ENCODE measurements at places on chromosomes 4 and X.

DNA sequence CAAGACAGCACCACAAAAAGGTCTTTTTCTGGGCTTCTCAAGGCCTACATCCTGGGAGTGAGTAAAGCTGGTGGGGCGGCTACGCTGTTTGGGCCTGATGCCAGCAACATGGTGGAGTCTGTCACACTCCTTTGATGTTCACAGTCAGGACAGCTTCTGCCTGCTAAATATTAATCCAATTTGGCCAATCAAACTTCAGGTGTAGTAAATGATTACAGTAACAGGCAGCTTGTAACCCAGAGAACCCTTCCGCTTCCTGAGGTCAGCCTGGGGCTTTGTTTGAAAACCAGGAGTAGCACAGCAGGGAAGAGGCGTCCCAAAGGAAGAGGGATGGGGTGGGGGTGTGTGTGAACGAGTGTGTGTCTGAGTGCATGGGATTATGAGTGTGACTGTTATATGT is 220.4 kb downstream of the MAML3 start:
- no peak for DNase-seq

DNA sequence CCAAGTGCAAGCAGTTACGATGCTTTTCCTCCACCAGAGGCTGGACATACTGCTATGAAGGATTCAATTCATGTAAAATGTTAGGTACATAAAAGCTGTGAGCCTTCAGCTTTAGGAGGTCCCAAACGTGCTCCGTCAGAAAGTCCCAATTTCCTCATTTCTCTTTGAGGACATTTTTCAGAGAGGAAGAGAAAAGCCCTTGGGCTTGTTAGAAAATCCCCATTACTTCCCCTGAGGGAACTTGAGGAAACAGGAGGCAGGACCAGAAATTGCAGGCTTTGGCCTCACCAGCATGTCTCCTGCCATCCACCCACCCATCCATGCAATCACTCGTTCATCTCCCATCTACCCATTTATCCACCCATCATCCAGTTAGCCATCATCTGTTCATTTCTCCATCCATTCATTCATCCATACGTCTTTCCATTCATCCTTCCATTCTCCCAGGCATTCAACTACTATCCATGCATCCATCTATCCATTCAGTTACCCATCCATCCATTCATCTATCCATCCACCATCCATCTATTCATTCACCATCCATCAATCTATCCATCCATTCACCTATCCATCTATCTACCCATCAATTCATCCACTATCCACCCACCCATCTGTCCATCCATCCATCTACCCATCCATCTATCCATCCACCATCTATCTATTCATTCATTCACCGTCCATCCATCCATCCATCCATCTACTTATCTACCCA is 223.5 kb downstream of the AFAP1 start:
- no peak for DNase-seq

GRCh38 chr4:7904952-7905915 is 34.4 kb downstream of the AFAP1 start:
- no peak for DNase-seq

DNA sequence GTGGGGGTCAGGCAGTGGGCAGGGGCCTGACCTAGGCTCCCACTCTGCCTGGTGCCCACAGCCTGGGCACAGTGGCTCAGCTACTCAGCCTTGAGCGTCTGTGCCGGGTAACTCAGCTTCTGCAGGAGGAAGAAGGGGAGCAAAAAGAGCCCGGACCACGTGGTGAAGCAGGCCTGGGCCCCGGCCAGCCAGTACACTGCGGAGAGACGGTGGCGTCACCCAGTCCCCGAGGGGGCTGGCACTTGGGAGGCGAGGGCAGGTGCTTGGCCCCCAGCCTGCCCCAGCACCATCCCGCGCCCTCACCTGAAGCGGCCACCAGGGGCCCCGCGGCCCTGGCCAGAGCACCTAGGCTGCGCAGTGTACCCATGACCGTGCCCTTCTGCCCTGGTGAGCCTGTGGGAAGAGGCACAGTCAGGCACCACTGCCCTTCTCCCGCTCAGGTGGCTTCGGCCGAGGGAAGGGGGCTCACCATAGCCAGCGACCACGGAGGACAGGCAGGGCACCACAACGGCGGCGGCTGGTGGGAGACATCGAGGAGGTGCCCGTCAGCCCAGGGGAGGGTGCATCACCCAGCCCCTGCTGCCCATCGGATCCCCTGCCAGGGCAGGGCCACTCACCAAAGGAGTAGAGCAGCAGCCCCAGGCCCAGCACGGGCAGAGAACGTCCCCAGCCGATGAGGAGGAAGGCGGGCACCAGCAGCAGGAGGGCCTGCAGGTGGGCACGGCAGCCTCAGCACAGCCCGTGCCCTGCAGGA is 32.3 kb downstream of the NOP14 start:
- no peak for DNase-seq

DNA sequence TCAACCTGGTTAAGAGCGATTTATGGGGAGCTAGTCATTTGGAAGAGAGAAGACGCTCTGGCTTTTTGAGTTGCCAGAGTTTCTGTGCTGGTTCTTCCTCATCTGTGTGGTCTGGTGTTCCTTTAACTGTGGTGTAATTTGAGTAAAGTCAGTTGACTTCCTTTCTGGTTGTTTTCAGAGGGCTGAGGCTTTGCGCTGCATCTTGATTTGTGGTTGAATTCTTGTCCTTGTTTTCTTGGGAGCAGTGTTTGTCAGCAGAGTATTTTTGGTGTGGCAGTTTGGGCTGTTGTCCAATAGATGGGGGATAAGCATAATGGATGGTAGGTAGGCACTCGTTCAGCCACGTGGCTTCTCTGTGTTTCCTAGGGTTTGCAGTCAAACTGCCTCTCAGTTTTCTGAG is 2143.2 kb upstream of the TENM3 start:
- no peak for DNase-seq

- no peak for DNase-seq
Measured at GRCh38 chr4:156475322-156475721, 496.3 kb downstream of the PDGFC start.

Measured in stimulated activated CD4-positive, alpha-beta T cell treated with anti-CD3 and anti-CD28 coated beads, Interleukin-15, amount 100 ng/mL, for 24 hours (primary cell).